ENCODE measurements at places on chromosomes 2 and 18. TPM values are rescaled to one million over a fixed set of nuclear protein-coding genes. Genes with fewer than 3 reads are reported as not detected.

Gene MGAT4A
- total RNA-seq, result 29.9 TPM

Gene PNO1
- 20.9 TPM for total RNA-seq

Gene PTPRM
- 92.5 TPM for total RNA-seq

- DNase-seq, result no peak
Observed at GRCh38 chr2:1925928-1926327, 181.6 kb upstream of the PXDN start.

DNA sequence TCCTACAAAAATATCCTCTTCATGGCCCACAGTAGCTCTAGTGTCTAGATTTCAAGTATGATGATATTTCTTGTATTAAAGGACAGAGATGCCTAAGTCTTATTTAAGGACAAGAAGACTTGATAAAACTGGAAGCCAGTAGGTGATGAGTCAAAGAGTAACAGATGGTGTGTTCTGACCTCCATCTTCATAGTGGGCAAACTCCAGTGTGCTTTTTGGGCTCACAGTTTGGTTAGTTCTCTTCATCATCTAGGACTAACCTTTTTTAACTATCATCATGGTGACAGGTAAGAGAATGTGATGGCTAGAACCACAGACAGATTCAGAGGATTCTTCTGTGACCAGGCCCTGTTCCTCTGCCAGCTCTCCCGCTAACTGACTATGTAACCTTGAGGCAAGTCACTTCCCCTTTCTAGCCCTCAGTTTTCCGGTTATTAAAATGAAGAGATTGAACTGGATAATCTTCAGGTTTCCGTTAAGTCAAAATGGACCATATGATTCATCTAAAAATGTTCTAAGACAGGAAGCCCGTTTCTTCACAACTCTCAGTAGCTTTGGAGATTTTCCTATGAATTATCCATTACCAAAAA is 140.3 kb upstream of the RASGRP3 start:
- DNase-seq, result no peak

DNA sequence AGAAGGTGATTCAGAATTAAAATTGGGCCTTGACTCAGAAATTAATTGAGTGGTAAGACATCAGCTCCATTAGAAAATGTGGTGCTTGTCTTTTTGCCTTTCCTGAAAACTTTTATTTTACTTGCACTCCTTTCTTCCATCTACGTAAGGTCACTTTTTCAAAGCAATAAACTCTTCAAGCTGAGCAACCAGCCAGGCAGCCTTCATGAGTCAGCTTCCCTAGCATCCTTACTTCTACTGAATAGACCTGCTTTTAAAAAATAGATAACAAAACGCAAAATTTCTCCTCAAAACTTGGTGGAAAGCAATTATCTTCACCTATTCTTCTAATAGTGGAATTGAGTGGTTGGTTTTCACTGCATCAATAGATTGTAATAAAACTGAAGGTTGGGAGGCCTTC is 504.2 kb downstream of the ARHGAP15 start:
- no peak for DNase-seq

DNA sequence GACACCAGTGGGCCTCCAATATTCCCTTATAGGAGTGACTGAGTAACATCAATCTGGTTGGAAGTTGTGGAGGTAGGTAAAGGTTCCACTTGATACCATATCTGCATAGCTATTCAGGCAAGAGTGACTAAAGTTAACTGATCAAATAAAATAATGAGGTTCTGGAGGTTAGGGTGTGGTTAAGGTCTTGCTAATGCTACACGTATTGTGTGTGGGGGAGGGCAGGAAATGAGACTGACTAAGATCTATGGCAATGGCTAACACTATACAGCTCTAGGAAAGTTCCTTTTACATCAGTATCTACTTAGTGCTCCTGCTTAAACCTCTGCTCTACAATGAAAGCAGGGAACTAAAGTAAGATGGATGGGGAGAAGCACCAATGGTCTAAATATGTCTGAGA is 149.1 kb upstream of the MGAT5 start:
- no peak for DNase-seq

DNA sequence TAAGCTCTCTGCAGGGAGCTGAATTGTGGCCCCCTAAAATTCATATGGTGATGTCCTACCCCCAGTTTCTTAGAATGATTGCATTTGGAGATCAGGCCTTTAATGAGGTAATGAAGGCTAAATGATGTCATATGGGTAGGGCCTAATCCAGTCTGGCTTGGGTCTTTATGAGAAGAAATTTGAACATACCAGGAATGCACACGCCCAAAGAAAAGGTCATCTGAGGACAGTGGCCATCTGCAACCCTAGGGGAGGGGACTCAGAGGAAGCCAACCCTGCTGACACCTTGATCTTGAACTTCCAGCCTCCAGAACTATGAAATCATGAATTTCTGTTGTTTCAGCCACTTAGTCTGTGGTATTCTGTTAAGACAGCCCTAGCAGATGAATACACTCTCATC is 426.7 kb downstream of the EPHA4 start:
- DNase-seq, result no peak

- DNase-seq, result no peak
Observed at GRCh38 chr2:43020990-43021669, 205.3 kb downstream of the ZFP36L2 start.

GRCh38 chr2:133568172-133568571 is at the start of gene NCKAP5:
TSS of gene NCKAP5 (minus strand) at chr2:133568463. CDS start at chr2:133517526, 50,937 bp downstream.
- peak; percentile 69 for DNase-seq

GRCh38 chr18:47686806-47687205 is 243.7 kb downstream of the SMAD2 start:
- DNase-seq, result no peak

All from transverse colon (tissue), 4 donors.